ENCODE measurements at places on chromosomes 12 and 14. TPM values are rescaled to one million over a fixed set of nuclear protein-coding genes. Genes with fewer than 3 reads are reported as not detected.

Gene ACVRL1
- polyA plus RNA-seq = not detected

Gene CHGA
- polyA plus RNA-seq = 147 TPM

Gene NTN4
- 8.2 TPM for polyA plus RNA-seq

Gene L3HYPDH
- 14.9 TPM for polyA plus RNA-seq

Measured in neural cell (in vitro differentiated cells).